ENCODE measurements at places on chromosomes 3 and 15. TPM values are rescaled to one million over a fixed set of nuclear protein-coding genes. Genes with fewer than 3 reads are reported as not detected.

Gene GHRL
- not detected for total RNA-seq

Gene PPARG
- total RNA-seq: 34.3 TPM

Gene GLDN
- total RNA-seq: not detected

Gene ROPN1
- total RNA-seq: not detected

Gene KCNH8
- total RNA-seq: not detected

Gene THRB
- total RNA-seq: 0.83 TPM

Gene IL17RC
- total RNA-seq: 18.9 TPM

Gene ANP32A
- total RNA-seq: 289 TPM

Gene GOLGA8J
- not detected for total RNA-seq

Gene MINAR1
- total RNA-seq: 0.56 TPM

Gene LTK
- 0.20 TPM for total RNA-seq

Gene KLF15
- 0.11 TPM for total RNA-seq

Gene DTX3L
- total RNA-seq: 6.9 TPM

Gene NRG4
- total RNA-seq: 1.3 TPM
